Stimulated activated CD4-positive, alpha-beta T cell treated with anti-CD3 and anti-CD28 coated beads, Interleukin-4, amount 100 ng/mL, for 24 hours (primary cell): ENCODE measurements at places on chromosomes 13 and 19.

DNA sequence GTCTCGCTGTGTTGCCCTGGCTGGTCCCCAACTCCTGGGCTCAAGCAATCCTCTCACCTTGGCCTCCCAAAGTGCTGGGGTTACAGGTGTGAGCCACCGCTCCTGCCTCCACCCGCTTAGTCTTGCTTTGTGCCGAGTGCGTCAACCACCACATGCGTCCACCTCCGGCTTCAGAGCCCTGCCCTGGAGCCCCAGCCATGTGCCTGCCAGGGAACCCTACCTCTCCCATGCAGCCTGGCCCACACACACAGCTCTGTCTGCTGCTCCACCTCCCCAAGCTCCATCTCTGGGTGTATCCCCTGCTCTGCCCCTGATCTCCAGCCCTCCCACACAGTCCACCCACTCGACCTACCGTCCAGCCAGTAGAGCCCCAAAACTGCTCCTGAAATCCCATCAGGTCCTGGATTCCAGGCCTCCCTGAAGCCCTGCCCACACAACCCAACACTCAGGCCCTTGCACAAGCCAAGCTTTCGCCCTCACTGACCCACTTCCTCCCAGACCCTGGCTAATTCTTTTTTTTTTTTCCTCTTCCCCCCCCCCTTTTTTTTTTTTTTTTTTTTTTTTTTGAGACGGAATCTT lies 9.6 kb downstream of the CYP2F1 start:
- DNase-seq: no peak

GRCh38 chr19:10269333-10270179 lies 1.4 kb upstream of the ICAM1 start:
- DNase-seq: peak; percentile 89

DNA sequence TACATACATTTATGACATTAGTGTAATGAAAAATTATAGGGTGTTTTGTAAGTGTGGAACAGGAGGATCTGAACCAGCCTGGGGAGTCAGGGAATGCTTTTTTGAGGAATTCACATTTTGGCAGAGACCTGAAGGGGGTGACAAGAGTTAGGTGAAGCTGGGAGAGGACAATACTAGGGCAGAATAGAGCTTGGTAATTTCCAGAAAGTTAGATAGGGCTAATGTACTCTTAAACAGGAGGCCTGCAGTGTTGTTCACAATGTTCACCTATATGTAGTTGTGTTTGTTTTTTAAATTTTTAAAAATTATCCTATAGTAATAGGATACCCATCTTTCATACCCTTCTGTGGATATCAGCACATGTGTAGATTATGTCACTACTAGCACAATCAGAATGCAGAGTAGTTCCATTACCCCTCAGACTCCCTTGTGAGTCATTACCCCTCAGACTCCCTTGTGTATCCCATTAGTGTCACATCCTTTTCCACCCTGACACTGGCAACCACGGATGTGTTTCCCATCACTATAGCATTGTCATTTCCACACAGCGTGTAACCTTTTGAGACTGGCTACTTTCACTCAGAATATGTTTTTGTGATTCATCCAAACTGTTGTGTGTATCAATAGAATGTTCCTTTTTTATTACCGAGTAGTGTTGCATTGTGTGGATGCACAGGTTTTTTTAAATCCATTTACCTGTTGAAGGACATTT lies 43.1 kb downstream of the PCCA start:
- peak; percentile 17 for DNase-seq

DNA sequence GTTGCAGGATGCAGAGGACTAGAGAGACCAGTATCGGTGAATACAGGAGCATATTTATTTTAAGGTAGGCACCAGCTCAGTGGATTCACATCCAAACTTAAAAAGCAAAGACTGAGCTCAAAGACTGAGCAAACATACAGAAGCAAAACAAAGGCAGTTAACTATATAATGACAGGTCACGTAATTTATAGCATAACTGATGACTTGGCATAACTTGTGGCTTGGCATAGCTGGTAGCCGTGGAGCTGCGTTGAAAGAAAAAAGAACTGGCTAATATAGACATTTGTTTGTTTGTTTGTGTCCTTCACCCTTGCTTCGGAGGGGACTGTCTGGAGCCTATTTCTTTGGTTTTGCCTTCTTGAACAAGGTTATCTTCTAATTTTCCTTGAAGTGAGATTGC lies 33.7 kb downstream of the ZNF493 start:
- DNase-seq: no peak

- peak; percentile 41 for DNase-seq
Observed at GRCh38 chr19:17775245-17775927, 19.6 kb upstream of the B3GNT3 start.

DNA sequence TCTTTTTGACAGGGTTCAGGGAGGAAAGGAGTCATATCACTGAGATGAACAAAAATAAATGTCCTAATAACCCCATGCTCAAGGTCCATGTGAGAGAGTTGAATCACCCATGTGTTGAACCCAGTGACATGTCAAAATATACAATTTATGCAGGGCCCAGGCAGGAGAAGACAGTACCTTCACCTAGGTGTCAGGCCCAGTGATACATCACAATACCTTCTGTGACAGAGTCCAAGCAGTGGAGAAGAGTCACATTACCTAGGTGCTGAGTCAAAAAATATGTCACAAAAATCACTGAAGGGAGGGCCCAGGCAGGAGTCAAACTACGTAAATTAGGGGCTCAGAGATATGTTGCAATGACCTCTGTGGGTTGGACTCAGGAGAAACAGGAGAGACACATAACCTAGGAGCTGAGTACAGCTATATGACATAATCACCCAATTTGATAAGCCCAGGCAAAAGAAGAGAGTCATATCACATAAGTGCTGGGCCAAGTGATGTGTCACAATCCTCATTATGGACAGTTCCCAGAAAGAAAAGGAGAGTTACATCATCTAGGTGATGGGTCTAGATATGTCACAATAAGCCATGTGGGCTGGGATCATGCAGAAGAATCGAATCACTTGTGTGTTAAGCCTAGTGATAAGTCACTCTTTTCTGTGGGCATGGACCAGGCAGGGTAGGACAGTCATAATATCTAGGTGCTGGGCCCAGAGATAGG lies 13.8 kb upstream of the ZNF724 start:
- no peak for DNase-seq

GRCh38 chr13:99051768-99052455 lies 74.0 kb upstream of the DOCK9 start:
- DNase-seq: no peak

- no peak for DNase-seq
Observed at GRCh38 chr13:80030491-80030890, 310.4 kb downstream of the SPRY2 start.

DNA sequence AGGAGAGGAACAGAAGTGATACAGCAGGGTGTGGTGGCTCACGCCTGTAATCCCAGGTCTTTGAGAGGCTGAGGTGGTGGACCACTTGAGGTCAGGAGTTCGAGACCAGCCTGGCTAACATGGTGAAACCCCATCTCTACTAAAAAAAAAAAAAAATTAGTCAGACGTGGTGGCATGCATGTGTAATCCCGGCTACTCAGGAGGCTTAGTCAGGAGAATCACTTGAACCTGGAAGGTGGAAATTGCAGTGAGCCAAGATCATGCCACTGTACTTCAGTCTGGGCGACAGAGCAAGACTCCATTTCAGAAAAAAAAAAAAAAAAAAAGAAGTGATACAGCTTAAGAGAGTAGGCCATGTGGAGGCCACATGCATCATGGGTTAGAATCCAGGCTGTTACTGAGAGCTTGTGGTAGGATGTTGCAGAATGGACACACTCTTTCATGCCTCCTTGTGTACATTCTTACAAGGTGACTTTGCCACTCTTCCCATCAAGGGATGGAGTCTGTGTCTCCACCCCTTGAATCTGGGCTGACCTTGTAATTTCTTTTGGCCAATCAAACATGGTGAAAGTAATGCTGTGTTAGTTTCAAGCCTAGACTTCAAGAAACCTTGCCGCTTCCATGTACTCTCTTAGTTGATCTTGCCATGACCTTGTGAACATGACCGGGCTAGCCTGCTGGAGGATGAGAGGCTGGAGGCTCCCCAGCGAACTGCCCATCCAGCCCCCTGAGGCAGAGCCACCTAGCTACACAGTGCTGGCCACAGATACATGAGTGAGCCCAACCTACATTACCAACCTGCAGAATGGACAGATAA lies 12.3 kb downstream of the FAM187B start:
- no peak for DNase-seq

GRCh38 chr13:31102905-31103304 lies 58.8 kb downstream of the HSPH1 start:
- DNase-seq: no peak

- DNase-seq: no peak
Observed at GRCh38 chr19:47994209-47994802, at the start of gene ELSPBP1. Gene ELSPBP1, plus strand, starts transcription at chr19:47994632. Its CDS starts 14,036 bp downstream, at chr19:48008668.

DNA sequence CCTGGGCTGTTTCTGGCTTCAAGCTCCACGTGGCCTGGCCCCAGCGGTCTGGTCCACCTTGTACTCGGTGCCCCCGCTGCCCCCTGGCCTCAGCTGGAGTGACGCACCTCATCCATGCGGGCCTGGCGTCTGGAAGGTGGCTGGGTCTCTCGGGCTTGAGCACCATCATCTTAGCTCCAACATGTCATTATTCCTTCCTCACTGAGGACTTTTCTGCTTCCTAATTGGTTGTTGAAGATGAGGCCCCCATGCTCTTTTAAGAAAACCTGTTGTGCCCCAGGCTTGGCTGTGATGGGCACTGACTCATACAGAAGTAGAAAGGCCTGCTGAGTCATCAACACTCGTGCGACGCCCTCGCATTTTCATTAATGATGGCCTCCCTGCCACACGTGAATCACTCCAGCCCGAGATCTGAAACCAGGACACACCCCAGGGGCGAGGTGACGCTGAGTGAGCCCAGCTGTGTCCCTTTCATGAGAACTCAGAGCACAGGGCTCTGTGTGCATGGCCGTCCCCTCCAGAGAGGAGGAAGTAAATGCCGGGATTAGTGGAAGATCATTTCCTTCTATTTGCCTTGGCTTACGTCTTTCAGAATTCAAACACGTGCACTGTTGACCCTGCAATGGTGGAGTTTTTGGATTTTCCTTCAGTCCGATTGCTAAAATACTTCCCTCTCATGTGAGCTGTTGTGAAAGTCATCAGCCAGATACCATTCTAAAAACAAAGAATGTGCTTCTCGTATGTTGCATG lies 14.0 kb upstream of the GJA3 start:
- peak; percentile 83 for DNase-seq

DNA sequence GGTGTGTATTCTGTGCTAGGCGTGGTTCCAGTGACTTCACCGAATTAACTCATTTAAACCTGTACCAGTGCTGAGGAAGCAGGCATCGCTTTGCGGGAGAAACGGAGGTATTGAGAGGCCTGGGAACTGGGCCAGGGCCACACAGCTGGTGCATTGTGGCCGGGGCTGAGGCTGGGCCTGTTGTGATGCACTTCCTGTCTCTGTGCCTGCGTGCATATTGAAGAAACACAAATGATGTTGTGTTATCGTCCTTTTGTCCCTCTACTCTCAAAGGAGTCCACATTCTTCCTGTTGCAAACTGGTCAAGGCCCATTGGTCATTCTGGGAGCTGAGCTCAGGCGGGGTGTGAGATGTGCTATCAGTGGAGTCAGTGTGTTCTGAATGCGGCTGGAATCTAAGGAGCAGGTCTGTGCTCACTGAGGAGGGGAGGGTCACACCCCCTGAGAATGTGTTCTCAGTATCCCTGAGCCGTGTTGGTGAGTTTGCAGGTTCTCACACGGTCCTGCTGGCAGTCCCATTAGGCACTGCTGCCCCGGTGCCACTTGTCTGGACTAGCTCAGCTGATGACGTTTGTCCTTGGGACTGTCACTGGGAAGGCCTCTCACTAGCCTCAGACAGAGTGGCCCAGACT lies 62.1 kb downstream of the ARHGEF7 start:
- peak; percentile 25 for DNase-seq

- no peak for DNase-seq
Observed at GRCh38 chr19:13835791-13836723, 40.8 kb downstream of the ZSWIM4 start.

GRCh38 chr13:51269039-51269438 lies 46.8 kb downstream of the FAM124A start:
- no peak for DNase-seq

GRCh38 chr19:10259162-10259905 lies 7.3 kb downstream of the MRPL4 start:
- DNase-seq: peak; percentile 97

DNA sequence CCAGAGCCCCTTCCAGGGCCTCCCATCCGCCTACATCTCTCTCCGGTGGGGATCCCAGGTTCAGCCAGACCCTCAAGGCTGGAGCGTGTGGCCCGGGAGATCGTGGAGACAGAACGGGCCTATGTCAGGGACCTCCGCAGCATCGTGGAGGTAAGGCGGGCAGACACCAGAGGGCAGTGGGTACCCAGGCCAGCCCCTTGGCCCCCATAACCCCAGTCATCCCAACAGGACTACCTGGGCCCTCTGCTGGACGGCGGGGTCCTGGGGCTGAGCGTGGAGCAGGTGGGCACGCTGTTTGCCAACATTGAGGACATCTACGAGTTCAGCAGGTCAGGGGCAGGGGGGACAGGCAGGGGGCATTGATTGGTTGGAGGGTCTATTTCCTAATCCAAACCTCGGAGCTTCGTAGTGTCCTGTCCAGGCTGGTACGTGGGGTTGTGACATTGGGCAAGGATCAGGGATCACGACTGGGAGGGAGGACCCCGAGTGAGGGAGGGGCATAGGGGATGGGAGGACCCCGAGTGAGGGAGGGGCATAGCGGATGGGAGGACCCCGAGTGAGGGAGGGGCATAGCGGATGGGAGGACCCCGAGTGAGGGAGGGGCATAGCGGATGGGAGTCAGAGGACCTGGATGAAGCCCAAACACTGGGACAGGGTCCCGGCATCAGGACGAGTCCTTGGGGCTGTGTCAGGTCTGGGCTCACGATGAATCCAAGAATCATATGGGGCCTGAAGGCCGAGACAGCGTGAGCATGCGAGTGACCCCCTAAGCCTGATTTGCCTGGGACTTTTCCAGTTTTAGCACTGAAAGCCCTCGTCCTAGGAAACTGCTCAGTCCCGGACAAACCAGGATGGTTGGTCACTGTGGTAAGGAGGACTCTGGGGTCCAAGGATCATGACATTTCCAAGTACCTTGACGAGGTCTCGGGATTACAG lies 2.9 kb downstream of the PLEKHG2 start:
- DNase-seq: no peak

- no peak for DNase-seq
Observed at GRCh38 chr13:39414339-39414738, 188.7 kb downstream of the LHFPL6 start.

DNA sequence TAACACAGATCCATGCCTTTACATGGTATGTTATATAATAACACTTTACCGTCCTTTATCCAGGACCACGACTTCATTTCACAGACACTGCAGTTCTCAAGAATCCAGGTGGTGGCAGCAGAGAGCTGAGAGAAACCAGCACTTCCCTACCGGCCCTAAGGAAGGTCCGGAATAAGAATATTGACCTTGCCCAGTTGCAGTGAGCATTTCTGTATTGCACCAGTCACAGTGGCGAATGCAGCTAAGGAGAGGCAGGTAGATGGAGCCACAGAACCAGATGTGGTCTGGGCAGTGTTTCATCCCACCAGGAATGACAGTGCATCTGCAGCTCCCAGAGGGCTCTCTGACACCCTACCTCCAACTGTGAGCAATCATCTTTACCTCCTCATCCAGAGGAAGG lies 44.6 kb downstream of the ZNF787 start:
- DNase-seq: peak; percentile 50
